ENCODE measurements at places on chromosomes 16 and 17. TPM values are rescaled to one million over a fixed set of nuclear protein-coding genes. Genes with fewer than 3 reads are reported as not detected.

Gene ARL5C
- total RNA-seq, result not detected

Gene PRSS36
- 0.51 TPM for total RNA-seq

Gene ACSM2A
- not detected for total RNA-seq

Gene ABCA3
- total RNA-seq, result 12.1 TPM

Gene SLC9A5
- 0.94 TPM for total RNA-seq

Gene PIK3R5
- total RNA-seq, result not detected

Gene KRTAP9-8
- not detected for total RNA-seq

Gene STH
- total RNA-seq, result not detected

Gene REXO5
- 5.7 TPM for total RNA-seq

Gene KRTAP17-1
- not detected for total RNA-seq

Gene TMEM170A
- total RNA-seq, result 8.2 TPM

Gene GRAPL
- not detected for total RNA-seq

Gene ERN2
- not detected for total RNA-seq

Gene TM4SF5
- total RNA-seq, result not detected

Gene EXOC3L1
- total RNA-seq, result 0.99 TPM

Gene TSPOAP1
- total RNA-seq, result not detected

Gene MLX
- 41.1 TPM for total RNA-seq

Gene ATP2A3
- total RNA-seq, result 3.3 TPM

Gene ACSM2B
- not detected for total RNA-seq

Gene SLFN14
- not detected for total RNA-seq

Gene TNS4
- not detected for total RNA-seq

Gene ZNF624
- 5.2 TPM for total RNA-seq

Gene SMIM36
- total RNA-seq, result not detected

Gene RNF166
- 18.7 TPM for total RNA-seq

Gene CTRB1
- total RNA-seq, result 3.4 TPM

Gene HOXB2
- 43.9 TPM for total RNA-seq

Gene C17orf113
- 0.51 TPM for total RNA-seq

Gene RTN4RL1
- 0.96 TPM for total RNA-seq

Gene KRT28
- total RNA-seq, result not detected

Gene KRT20
- not detected for total RNA-seq

Gene MYL4
- 1,135 TPM for total RNA-seq

Gene G6PC1
- not detected for total RNA-seq

Gene C17orf67
- 2.1 TPM for total RNA-seq

Gene CACNG3
- not detected for total RNA-seq

Gene TSPAN10
- total RNA-seq, result 10.6 TPM

Gene CD300H
- total RNA-seq, result not detected

Gene EVI2B
- total RNA-seq, result 2.2 TPM

Gene USP31
- 4.0 TPM for total RNA-seq

Gene CBLN1
- total RNA-seq, result not detected

Gene CTRB2
- total RNA-seq, result 2.3 TPM

Gene IRX3
- 67.1 TPM for total RNA-seq

Data from myocyte (in vitro differentiated cells).